ENCODE measurements at places on chromosomes 6 and 20.

DNA sequence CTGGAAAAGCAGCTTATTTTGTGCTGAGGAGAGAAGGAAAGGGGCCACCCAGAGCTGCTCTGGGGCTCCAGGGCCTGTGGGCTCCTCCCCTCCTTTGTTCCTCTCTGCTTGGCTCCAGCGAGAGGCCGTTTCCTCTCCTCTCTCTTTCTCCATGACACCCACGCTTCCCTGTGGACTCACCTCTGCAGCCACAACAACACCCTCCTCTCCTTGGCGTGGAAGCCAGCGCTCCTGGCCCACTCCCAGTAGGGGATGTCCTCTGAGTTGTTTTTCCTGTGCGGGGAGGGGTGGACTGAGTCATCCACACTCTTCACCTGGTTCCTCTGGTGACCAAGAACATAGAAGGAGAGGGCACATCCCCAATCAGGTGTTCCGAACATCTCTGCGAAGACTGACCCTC is 4.9 kb upstream of the CDSN start:
- DNase-seq = peak; percentile 32

GRCh38 chr6:78618970-78619369 is 248.4 kb upstream of the IRAK1BP1 start:
- no peak for DNase-seq

- no peak for DNase-seq
Observed at GRCh38 chr6:135226537-135226936, 45.4 kb downstream of the MYB start.

GRCh38 chr20:63297371-63297781 is 4.4 kb downstream of the COL20A1 start:
- no peak for DNase-seq

- no peak for DNase-seq
Observed at GRCh38 chr6:6256886-6257285, 63.6 kb downstream of the F13A1 start.

DNA sequence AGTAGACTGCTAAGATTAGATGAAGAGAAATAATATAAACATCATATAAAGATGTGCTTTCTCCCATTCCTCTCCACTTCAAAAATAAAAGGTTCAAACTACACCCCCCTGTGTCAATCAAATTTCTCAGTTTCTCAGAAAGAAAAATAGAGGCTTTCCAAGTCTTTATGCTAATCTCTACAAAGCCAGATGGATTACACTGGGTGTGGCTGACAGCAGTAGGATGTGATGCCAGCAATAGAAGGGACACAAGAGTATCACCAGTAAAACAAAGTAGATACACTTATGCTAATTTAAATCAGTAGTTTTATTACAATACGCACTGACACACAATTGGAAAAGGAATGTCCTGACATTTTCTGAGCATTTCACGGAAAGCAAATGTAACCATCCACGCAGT is 353.4 kb downstream of the RNGTT start:
- no peak for DNase-seq

- DNase-seq = peak; percentile 81
Observed at GRCh38 chr6:4466261-4466660, 309.9 kb upstream of the CDYL start.

All from NCI-H2029 (cell line).